Activated CD8-positive, alpha-beta memory T cell treated with anti-CD3 and anti-CD28 coated beads for 1 hour (primary cell): ENCODE measurements at places on chromosomes 1 and 21.

DNA sequence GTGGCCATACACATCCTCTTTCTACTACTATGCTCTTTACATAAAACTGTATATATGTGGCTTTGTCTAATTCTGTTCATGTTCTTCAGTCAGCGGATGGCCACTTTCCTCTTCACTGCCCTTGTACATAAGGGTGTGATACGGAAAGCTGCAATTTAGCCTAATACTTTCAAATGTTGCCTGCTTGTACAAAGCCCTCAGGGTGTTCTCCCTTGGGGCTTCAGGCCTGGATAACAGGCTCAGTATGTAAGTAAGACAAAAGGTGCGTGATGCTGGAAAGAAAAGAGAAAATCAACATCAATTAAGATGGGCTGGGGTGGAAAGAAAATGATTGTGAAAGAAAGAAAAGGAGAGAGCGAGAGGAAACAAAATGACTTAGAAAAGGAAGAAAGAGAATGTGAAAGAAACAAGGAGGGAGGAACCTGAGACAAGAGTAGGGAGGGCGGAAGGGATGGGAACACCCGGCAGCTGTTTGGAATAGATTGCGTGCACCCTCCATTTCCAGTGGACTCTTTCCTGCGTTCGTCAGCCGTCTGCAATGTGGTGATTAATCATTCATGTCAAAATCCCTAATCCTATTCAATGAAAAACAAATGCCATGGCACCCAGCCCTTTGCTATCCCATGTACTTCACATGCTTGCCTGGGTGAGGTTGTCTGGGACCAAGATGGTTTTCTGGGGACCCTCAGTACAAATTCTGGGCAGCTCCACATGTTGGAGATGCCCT lies 553.6 kb downstream of the NUF2 start:
- DNase-seq, result no peak

GRCh38 chr1:106061586-106062495 lies 994.6 kb upstream of the PRMT6 start:
- no peak for DNase-seq

DNA sequence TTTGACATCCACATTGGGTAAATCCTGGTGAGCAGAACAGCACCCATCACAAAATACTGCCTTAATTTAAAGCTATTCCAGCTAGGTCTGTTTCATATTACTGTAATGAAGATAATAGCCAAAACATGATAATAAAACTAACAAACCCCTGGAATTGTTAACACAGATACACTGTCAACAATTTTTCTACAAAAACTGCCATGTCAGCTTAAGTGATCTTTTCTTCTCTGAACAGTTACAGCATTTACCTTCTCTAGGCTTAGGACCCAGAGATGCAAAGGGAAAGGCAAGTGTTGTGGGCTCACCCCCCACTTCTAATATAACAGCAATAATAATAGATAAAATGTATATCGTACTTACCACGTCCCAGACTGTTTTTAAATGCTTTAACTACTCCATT lies 92.1 kb downstream of the SMYD3 start:
- no peak for DNase-seq

GRCh38 chr1:38733761-38734160 lies 125.8 kb downstream of the RRAGC start:
- DNase-seq, result no peak

DNA sequence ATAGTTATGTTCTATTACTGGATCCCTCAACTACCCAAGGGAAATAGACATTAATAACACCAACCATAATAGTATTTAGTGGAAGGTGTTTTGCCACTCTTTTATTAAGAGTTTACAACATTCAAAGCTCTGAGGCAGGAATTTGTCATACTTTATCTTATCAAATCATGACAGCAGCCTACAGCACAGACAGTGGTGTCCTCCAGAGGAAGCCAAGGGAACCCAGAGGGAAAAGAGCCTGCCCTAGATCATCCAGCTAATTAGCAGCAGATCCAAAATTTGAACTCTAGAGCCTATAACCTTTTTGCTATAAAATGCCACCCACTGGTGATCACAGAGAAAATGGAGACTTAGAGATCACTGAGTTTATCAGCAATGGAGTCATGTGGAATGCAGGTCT lies 18.2 kb downstream of the VAV3 start:
- no peak for DNase-seq

- DNase-seq, result peak; percentile 27
These were observed 72.5 kb downstream of the NDUFS5 start for GRCh38 chr1:39098546-39099250.

DNA sequence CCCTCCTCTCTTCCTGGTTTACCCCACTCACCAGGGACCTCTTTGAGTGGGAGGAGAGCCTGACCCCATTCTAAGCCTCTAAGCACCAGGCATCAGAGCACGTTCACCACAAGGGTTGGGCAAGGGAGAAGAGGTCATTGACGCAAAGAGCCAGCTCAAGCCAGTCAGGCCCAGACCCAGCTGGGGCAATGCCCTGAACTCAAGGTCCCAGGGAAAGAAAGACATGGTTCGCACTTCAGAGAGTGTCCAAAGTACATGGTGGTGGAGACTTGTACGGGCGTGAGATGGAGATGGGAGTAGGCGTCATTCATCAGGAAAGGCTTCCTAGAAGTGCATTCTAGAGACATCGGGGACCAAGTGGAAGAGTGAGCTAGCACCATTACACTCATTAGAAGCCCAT lies 7.2 kb downstream of the PKP1 start:
- no peak for DNase-seq

DNA sequence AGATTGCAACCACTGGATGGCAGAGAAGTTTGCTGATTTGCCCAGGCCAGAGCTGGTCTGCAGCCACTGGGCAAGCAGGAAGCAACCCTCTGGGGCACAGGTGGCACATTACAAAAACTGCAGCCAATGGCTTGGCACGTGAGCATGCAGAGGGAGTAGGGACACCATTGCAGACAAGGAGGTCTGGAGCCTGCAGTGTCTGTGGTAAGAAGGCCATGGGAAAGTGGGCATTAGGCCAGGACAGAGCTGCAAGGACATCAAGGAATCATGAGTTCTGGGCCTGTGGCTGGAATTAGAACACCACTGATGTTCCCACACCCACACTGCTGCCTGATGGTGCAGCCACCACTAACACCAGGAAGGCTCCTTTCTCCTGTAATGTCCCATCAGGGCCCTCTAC lies 113.0 kb downstream of the TSEN15 start:
- DNase-seq, result no peak

DNA sequence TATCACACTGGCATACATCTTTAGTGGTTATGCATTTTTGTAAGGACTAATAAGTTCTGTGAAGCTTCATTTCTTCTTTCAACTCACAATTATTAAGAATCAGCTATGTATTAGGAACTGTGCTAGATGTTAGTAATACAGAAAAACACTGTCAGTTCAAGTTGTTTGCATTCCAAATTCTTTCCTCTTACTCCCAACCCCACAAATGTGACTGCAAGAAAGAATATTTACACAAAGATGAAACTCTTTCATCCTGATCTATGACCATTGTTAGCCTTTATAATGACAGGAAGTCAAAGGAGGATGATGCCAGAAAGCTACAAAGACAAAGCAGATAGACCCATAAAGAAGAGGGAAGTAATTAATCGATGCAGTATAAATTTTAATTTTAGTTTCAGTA lies 21.0 kb upstream of the GADD45A start:
- no peak for DNase-seq

- DNase-seq, result peak; percentile 15
These were observed at the start of gene ILDR2 for GRCh38 chr1:166975361-166976129. Gene ILDR2 (minus strand): TSS chr1:166975540. CDS start chr1:166975268, 272 bp downstream.

GRCh38 chr21:16058896-16059295 lies 329.1 kb downstream of the USP25 start:
- DNase-seq, result no peak

- no peak for DNase-seq
These were observed 39.4 kb downstream of the PLXNA2 start for GRCh38 chr1:208204779-208205178.

- no peak for DNase-seq
These were observed 23.1 kb downstream of the SLC26A9 start for GRCh38 chr1:205920159-205920558.

- DNase-seq, result no peak
These were observed 164.5 kb downstream of the TOMM20 start for GRCh38 chr1:234963904-234964702.

GRCh38 chr1:8825985-8826481 lies 8.6 kb upstream of the RERE start:
- DNase-seq, result no peak

DNA sequence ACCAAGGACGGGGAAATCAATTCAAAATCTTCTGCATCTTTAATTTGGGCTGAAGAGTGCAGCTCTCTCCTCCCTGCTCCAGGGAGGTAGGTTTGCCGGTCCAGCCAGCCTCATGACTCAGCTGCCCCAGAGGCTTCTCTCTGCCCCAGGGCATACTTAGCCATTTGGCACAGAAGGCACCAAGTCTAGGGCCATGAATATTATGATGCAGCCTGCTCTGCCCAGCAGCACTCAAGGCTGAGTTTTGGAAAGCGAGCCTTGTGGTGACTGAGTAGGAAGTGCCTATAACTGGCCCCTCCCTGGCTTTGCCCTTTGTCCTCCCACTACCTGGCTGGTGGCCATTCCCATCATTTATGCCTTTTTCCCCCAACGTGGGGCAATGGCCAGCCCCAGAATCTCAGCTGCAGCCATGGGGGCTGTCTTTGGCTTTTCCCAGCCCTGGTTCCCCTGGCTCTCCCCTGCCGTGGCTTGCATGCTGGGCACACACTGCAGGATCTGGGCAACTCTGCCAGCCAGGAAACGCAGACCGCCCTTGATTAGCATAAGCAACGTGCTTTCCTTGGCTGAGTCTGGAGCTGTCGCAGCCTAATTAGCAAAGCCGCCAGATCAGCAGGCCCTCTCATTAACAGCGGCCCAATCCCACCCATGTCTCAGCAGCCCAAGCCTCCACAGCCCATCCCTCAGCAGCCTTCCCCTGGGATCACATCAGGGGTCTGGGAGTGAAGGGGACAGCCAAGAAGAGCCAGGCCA lies 258.6 kb upstream of the TMEM51 start:
- no peak for DNase-seq

GRCh38 chr1:224867715-224868114 lies 61.8 kb upstream of the DNAH14 start:
- DNase-seq, result no peak

DNA sequence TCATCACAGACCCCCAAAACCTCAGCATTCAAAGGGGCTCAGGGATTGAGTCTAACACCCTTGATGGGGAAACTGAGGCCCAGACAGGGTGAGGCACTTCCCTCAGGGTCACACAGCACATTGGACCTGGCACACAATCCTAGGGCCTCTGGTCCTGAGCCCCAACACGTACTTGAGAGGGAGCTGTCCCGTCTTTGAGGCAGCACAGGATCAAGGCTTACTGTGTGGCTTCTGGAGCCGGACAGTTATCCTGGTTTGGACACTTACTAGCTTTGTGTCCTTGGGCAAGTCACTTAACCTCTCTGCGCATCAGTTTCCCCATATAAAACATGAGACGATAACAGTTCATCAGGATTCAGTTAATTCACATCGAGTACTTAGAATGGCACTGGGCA lies 26.5 kb downstream of the RUNX3 start:
- no peak for DNase-seq

DNA sequence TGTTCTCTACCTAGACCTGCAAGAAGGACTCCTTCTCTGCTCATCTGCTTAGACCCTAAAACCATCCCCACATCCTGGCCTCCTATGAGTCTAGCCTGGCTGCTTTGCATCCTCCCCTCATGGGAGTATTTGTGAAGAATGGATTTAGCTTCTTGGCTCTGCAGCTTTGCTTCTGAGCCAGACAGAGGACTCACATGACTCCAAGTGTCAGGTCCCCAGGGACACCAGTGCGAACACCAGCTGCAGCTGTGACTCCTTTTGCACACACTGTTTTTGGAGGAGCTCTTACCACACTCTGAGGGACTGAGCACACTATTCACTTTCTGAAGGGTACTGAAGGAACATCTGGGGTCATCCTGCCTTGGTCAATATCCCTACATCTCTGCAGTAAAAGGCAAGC lies 131.8 kb upstream of the SGIP1 start:
- DNase-seq, result no peak

- DNase-seq, result no peak
These were observed 9.1 kb downstream of the IBA57 start for GRCh38 chr1:228174482-228175315.

- no peak for DNase-seq
These were observed 301.9 kb upstream of the RUNX1 start for GRCh38 chr21:35350965-35351364.

- no peak for DNase-seq
These were observed 127.4 kb upstream of the DEPDC1 start for GRCh38 chr1:68624233-68624632.

DNA sequence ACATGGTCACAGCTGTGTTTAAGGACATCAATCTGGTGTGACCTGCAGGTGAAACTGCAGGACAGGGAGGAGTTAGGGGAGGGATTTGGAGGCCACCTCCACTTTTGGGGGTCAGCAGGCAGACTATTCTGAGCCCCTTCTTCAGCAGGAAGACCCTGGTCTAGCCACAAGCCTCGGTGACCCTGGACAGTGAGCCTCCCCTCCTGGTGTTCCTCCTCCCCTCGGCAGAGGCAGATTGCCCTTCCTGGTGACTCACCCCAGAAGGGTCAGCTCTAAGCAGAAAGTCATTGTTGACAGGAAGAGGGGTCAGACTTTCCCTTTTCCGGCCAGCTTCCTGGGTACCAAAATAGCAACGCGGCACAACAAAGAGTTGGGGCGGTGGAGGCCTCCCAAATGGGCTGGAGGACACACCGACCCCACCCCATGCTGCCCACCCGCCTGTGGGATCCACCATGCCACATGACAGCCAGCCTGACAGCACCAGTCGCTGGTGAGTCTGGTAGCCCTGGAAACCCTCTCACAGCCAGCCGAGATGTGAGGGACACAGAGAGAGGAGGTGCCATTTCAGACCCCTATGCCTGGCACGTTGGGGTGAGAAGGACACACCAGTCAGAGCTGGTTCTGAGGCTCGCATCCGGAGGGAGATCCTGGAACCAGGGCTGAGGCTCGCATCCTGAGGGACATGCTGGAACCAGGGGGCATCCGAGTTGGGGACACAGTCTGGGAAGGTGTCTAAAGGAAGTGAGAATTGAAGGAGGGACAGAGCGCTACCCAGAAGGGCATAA lies 14.7 kb upstream of the CSF1 start:
- DNase-seq, result no peak

DNA sequence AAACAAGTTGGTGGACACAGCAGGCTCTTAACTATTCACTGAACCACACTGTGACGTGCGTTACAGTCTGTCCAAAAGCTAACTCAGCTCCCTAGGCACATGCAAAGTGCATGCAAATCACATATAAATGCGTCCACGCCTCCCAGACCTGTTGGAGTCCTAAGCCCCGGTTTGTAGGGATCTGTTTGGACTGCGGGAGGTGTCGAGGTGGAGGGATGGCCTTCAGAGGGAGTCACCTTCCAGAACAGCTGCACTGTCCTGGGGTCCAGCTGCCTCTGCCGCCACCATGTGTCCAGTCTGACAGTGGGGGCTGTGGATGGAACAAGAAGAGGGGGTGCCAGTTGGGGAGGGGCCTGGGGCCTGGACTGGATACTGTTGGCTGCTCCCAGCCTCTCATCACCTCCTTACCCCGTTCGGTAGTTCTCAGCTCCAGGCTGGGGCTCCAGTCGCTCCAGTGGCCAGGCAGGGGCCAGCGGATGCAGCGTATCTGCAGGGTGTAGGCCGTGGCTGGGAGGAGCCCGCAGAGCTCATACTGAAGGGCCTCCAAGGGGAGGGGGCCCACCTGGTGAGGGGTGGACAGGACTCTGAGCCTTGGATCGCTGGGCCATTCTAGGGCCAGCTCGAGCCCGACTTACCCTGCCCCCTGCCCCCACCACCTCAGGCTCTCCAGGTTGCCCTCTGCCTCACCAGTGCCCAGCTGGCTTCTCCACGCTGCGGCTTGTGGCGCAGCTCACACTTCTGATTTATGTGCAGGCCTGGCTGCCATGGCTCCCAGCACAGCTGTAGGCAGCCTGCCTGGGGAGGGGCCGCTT lies 7.9 kb upstream of the MRPS15 start:
- DNase-seq, result no peak
